ENCODE measurements at places on chromosomes 12 and 14.
A peak's percentile ranks its signal among the peaks of the same experiment; 100 is the strongest.

- DNase-seq, result no peak
These were observed 8.2 kb downstream of the CAMKK2 start for GRCh38 chr12:121288158-121288845.

DNA sequence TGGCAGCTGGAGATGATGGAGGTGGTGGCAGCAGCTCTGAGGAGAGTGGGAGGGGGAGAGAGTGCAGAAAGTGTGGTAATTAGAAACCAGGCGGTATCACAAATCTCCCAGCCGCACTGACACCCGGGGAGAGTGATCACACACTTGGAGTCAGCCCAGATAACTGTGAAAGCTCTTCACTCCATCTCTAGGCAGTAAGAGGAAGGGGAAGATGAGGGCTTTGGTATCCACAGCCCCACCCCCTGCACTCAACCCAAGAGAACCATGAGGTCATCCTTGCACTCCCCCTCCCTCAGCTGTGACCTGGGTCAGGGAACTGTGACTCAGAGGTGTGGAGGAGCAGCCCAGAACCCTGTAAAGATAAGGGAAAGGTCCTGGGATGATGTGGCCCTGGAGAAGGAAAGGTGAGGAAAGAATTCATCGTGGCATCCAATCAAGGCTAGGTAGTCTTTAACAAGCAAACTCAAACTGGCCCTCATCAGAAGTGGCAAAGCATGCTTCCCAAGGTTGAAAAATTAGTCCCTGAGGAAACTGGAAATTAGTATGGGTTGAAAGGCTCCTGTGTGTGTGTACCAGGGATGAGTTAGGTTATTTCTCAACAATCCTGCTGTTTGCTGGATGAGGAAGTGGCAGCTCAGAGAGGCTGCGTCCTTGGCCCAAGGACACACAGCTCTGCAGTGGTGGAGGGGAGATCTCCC lies 111.0 kb upstream of the LHX5 start:
- no peak for DNase-seq

DNA sequence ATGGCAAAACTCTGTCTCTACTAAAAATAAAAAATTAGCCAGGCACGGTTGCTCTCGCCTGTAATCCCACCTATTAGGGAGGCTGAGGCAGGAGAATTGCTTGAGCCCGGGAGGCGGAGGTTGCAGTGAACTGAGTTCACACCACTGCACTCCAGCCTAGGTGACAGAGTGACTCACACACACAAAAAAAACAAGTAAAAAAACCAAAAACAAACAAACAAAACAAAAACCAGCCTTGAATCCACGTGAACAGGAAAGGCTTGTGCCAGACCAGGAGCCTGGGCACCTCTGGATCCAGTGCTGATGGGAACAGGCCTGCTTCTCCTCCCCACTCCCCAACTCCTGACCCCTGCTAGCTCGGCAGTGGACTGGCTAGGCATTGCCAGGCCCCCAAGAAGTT lies 3.5 kb downstream of the FOXN4 start:
- no peak for DNase-seq

DNA sequence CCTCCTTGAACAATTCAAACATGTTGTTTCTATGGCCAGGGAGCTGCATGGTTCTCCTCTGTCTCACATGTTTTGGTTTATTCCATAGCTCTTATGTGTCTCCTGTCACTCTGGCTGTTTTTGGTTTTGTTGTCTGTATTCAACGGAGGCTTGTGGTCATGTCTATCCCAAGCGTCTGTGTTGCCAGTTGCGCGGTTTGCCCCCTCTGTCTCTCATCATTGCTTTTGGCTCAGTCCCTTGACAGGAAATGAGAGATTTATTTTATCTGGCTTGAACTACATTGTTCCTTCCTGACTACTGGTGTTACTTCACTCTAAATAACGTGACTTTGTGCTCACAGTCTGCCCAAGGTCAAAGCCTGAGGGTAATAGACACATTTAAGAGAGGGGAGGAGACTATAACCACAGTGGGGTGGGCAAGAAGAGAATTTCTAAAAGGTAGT lies 96.4 kb upstream of the SOX5 start:
- DNase-seq, result peak; percentile 90

- DNase-seq, result no peak
These were observed 36.9 kb upstream of the ATP23 start for GRCh38 chr12:57904426-57904825.

DNA sequence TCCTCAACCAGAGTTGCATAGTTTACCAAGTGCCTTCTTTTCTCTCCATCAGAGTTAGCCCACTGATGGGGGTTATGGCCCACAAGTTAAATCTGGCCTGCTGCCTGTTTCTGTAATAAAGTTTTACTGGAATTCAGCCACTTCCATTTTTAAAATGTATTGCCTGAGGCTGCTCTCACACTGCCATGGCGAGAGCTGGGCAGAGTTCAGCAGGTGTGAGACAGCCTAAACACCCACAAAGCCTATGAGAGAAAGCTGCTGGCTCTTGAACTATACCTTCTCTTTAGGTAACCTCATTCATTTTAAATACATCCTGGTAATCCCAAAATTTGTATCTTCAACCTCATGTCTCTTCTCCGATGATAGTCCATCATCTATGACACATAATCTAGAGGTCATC lies 86.1 kb downstream of the BCL2L14 start:
- no peak for DNase-seq

- no peak for DNase-seq
These were observed 4.7 kb downstream of the B3GNT4 start for GRCh38 chr12:122208073-122208820.

Data from astrocyte (in vitro differentiated cells and primary cell).